ENCODE measurements at places on chromosomes 13 and 19.

DNA sequence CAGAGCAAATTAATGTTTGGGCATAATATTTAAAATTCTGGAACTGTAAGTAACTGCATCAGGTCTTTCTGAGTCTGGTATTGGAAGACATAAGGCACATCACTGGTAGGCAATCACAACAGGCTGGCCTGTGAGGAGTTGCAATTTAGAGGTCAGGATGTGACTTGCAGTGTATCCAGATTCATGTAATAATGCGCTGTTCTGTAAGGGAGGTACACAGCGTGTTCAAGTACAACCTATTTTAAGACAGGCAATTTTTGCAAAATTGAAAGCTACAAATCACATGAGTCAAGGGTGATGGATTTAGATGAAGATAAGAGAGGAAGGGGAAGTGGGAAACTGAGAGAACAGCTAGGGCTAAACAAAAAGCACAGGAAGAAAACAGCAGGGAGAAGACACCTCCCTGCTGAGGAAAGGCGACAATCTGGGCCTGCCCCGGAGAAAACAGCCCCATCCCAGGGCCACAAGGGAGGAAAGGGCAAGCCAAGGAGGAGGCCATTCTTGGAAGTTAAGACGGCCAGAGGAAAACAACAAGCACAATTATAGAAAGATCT, 138.1 kb downstream of the LACC1 start:
- DNase-seq, result no peak

DNA sequence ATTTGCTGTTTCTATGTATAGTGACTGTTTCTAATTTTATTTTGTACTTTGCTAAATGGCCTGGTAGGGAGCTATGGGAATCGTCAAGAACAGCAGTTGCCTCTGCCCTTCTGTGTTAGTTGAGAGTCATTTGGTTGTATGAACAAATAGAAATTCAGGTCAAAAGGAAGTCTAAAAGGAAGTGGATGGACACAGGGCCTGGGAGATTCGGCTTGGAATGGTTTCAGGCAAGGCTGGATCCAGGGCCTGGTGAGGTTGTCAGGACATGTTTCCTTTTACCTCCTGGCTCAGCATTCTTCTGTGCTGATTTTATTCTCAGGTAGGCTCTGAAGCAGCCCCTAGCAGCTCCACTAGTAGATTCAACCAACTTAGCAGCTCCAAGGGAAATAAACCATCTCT, 118.9 kb downstream of the SIPA1L3 start:
- no peak for DNase-seq

DNA sequence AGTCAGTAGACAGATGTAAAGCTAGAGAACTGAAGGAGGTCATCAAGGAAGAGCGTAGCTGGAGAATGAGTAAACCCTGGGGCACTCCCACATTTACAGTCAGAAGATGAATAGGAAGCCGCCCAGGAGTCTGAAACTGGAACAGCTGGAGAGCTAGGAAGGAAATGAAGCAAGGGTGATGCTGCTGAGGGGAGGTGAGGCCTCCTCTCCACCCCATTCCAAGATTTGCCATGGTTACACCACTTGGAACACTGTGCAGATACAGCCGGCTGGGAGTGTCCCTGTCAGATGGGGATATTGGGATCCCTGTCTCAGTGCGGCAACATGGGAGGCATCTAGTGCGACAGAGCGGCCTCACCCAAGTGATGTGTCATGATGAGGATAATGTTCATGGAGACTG, 51.8 kb upstream of the GPI start:
- DNase-seq, result no peak

- DNase-seq, result no peak
These were observed at the start of gene CAMSAP3 for GRCh38 chr19:7595466-7596133. CAMSAP3 (plus strand) TSS chr19:7595863; CDS start chr19:7596003, 140 bp downstream.

DNA sequence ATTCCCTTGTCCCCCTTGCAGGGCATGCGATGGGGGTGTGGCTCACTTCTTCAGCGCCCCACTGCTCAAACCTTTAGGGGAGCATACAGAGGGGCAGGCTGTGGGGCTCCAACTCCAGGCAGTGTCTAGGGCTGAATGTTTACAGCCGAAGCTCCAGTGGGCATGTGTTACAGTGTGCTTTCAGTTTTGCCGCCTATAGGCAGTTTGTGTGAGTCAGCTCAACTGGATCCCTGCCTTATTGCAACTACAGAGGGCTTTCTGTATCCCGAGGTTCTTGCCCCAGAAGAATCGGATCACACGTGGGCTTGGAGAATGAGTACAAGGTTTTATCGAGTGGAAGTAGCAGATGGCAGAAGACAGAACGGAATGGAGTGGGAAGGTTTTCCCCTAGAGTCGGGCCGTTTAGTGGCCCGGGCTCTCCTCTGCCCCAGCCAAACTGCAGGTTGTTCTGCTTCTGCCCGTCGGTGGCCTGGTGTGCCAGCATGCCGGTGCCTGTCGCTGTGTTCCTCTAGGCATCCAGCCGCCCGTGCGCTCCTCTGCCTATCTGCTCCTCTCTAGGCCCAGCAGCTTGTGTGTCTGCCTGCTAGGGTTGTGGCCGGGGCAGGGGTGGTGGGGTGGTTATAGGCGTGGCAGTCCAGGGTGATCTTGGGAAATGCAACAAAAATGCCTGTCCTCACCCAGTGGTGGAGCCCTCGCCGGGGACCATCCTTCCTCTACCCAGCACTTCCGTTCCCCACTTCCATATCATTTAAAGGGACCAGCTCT, 435.9 kb upstream of the SGCG start:
- DNase-seq, result no peak

GRCh38 chr19:46520616-46521015, 24.9 kb upstream of the PNMA8B start:
- no peak for DNase-seq

DNA sequence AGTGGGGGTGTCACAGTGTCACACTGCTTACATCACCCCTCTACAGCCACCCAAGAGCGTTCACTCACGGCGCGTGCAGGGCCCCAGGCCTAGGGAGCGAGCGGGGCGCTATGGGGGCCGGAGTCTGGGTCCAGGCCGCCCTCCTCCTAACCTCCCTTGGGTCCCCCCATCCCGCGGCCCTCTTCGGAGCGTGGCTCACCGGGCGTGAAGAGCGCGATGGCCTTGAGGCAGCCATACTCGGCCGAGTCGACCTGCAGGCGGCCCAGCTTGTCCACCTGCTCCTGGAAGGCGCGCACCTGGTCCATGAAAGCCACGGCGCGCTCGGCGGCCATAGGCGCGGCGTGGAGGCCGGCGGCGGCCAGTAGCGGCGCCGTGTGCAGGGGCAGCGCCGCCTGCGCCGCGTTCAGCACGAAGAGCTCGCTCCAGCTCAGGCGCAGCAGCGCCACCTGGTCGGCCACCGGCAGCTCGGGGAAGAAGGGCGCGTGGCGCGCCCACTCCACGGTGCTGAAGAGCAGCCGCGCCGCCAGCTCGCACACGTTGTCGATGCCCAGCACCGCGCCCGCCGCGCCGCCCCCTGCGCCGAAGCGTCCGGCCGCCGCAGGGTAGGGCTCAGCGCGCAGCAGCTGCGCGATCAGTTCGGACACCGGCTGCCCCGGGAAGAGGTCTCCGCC, 9.4 kb downstream of the OCEL1 start:
- DNase-seq, result peak; percentile 47

DNA sequence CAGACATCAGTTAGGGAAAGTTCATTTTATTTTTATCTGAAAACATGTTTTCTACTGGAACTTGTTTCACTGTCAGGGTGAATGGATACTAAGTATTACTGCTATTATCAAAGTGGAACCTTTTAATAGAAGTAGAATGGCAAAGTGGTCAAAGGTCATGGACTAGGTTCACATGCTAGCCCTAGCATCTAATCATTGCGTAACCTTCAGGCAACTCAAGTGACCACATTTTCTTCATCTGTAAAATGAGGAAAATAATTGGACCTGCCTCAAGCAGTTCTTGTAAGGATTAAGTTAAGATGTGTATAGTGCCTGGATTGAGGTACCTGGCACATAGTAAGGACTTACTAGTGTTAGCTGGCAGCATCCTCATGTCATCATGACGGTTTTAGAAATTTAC, 5.0 kb downstream of the ZFP28 start:
- no peak for DNase-seq

- DNase-seq, result no peak
These were observed 17.9 kb upstream of the CSNK1A1L start for GRCh38 chr13:37123337-37123736.

GRCh38 chr13:80860845-80861244, 519.9 kb upstream of the SPRY2 start:
- no peak for DNase-seq

DNA sequence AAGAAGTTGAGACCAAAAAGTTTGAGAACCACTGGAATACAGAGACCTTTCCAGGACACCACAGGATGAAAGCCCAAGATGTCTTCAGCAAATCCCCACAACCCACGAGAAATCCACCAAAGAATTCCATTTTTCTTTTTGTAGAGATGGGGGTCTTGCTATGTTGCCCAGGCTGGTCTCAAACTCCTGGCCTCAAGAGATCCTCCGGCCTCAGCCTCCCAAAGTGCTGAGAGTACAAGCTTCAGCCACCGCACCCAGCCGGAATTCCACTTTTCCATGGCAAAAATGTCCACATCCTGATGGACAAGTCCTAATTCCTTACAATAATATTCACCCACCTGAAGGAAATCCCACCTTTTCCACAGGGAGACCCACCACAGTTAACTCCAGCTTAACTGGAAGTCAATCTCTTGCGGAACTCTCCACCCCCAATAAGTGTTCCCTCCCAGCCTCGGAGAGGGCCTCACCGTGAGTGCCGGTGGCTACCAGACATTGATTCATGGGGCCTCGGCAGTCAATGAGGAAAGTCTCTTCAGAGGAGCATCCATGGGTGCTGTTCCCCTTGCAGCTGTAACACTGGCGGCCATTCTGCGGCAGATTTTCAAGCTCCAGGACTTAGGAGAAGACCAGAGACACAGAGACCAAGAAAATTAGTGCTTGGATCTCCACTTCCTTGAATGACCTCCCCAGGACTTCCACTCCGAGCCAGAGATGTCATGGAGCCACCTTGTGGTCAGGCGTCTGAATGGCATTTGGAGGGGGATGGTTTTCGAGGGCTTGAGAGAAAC, 12.3 kb upstream of the CADM4 start:
- DNase-seq, result peak; percentile 12

All from stimulated activated CD8-positive, alpha-beta memory T cell treated with anti-CD3 and anti-CD28 coated beads, Interleukin-4, amount 100 ng/mL, for 1 hour (primary cell).